ENCODE measurements at places on chromosomes 6 and 20. TPM values are rescaled to one million over a fixed set of nuclear protein-coding genes. Genes with fewer than 3 reads are reported as not detected.
A peak's percentile ranks its signal among the peaks of the same experiment; 100 is the strongest.

- DNase-seq = peak; percentile 43
Measured at GRCh38 chr6:31736768-31737314, 511 bp upstream of the CLIC1 start.

GRCh38 chr20:38128691-38129090 lies 36.4 kb downstream of the TGM2 start:
- DNase-seq = peak; percentile 15

GRCh38 chr20:13333036-13333435 lies 112.0 kb downstream of the ISM1 start:
- DNase-seq = no peak

DNA sequence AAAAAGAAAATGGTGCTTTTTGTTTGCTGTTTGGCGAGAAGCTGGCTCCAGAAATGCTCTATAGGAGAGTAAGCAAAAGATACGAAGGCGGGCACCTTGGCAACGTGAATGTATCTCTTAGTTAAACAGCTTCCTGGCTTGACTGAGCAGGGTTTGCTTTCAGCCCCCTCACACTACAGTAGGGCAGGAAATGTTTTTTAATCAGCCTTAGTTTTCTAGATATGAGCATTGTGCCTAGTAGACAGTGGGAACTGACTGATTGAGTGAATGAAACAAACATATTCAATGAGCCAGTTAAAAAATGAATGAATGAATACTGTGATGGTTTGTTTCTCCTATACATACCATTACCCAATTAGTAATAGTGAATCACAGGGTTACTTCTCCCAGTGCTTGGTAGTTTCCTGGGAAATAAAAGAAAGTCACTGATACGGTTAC lies 19.9 kb downstream of the CAP2 start:
- DNase-seq = no peak

GRCh38 chr20:57650266-57650665 lies 30.0 kb upstream of the ZBP1 start:
- DNase-seq = peak; percentile 10

DNA sequence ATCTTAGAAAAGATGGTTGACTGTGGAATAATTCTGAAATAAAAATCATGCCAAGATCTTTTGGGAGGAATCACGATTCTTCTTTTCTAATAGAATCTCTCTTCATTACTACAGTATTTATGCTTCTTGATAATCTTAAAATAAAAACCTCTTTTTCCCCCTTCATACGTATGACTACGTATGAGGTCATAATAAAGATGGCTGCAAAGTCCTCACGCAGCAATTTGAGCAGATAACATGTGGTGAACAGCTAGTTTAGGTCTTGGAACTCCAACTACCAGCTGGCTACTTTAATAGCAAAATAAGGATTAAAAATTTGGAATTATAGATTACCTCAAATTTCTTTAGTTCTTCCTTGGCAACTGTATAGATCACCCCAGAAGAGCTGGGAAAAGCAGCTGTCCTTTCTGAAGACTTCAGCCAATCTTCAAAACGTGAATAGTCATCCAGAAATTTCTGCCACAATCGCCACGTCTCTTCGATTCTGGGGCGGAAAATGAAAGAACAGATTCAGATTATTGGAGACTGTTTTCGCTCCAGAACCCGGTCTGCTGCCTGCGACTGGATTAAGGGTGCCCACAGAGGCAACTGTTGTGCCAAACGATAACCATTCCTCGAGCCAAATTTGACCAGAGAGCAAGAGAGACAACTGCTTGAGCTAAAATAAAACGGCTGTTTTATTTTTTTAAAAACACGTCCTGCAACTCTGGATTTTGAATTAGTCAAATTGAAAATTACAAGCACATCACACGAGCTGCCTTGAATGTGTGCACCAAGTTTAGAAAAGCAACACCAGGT lies 347.3 kb downstream of the ESR1 start:
- DNase-seq = no peak

DNA sequence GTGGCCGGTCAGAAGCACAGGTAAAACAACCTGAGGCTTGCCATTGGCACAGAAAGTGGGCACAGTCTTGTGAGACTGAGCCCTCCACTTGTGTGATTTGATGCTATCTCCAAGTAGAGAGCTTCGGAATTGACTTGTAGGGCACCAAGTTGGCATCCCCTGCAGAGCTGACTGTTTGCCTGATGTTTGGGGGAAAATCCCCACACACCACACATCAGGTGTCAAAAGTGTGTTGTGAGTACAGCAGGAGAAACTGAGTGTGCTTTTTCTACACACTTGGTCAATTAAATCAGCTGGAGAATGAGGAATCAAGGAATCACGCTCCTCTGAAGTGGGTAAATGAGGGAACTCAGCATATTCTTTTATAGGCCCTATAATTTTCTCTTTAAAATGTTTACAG lies 989 bp downstream of the SERINC3 start:
- DNase-seq = no peak

- no peak for DNase-seq
Measured at GRCh38 chr20:58003525-58003924, 224.9 kb downstream of the ANKRD60 start.

GRCh38 chr20:30488941-30489613 lies 768.4 kb upstream of the DEFB115 start:
- no peak for DNase-seq

Gene OPRM1
- total RNA-seq = not detected

Gene PTCHD4
- 3.3 TPM for total RNA-seq
